SHP77 treated with DMSO at 0.1 percent for 48 hours (cell line): ENCODE measurements at places on chromosomes 5 and 9.

GRCh38 chr9:109020581-109021511 is 7.5 kb upstream of the CTNNAL1 start:
- no peak for DNase-seq

- no peak for DNase-seq
Observed at GRCh38 chr5:15615859-15616258, 115.9 kb downstream of the FBXL7 start.

DNA sequence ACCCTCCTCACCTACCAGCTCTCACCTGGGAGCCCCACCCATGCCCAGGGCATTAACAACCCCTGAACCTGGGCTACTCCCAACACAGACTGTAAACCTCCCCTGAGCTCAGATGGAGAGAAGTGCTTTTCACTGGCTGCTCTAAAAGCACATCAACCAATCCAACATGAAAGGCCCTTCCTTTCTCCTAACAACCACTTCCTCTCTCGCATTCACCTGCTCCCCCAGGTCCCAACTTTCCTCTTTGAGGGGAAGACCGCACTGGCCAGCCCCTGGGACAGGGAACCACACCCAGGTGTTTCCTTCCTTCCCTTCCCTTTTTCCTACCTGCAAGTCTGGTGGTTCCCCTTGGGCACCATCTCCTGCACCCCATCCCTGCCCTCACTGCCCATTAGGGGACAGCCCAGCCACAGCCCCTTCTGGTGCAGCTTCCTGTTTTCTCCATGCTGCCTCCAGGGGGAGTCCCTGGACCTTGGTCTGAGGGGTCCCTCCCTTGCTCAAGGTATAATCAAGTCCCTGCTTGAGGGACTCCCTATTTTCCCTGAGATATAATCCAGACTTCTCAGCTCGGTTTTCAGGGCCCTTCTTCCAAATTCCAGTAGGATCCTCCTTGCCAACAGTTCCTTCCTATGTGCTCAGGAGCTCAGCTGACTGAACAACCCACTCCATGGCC is 30.5 kb upstream of the DAB2IP start:
- no peak for DNase-seq

- DNase-seq, result no peak
Observed at GRCh38 chr5:75716715-75717081, 539 bp downstream of the POC5 start.

- DNase-seq, result no peak
Observed at GRCh38 chr5:1172007-1172581, 29.3 kb upstream of the SLC6A19 start.

DNA sequence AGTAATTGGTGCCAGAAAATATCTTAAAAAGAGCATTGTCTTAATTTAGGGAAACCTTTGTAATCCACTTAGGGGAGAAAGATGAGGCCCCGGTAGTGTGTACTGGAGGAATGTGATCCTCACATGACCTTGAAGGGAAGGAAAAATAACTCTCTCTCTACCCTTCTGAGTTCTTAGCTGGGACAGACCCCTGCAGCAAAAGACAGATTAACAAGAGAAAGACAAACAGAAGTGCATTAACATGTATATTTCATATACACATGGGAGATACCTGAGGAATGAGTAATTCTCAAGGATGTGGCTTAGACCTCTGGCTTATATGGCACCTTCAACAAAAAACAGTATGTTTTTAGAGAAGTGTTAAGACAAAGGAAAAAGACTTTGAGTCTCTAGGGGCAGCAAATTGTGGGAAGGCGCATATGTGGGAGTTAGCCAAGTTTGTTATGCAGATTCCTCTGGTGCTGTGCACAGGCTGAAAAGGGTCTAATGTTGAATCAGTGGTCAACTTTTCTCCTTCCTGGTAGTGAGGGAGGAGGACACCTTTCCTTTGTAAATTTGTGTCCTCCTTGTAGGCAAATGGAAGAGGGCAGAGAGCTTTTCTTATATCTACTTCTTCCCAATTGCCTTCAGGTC is 138.8 kb downstream of the LRRC70 start:
- DNase-seq, result no peak

- no peak for DNase-seq
Observed at GRCh38 chr9:129590466-129590865, 30.4 kb downstream of the C9orf50 start.

- no peak for DNase-seq
Observed at GRCh38 chr5:2633992-2634391, 117.5 kb downstream of the IRX2 start.

DNA sequence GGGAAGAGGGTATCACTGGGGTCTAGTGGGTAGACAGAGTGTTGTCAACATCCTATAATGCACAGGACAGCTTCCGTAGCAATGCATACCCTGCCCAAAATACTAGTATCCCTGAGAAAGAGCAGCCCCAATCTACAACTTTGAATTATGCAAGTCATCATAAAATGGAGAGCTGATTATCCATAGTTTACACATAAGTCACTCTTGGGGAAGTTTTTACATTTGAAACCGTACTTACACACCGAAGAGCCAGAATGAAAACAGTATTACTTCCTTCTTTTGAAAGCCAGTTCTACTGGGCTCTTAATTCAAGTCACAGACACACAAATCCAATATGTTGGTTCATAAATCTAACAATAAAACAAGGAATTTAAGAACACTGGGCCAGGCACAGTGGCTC is 21.6 kb downstream of the RNF145 start:
- no peak for DNase-seq

- DNase-seq, result no peak
Observed at GRCh38 chr5:148823871-148824270, 2.5 kb upstream of the ADRB2 start.

GRCh38 chr5:174384509-174384947 is 339.0 kb downstream of the NSG2 start:
- DNase-seq, result no peak
